ENCODE measurements at places on chromosomes 7 and 10.

DNA sequence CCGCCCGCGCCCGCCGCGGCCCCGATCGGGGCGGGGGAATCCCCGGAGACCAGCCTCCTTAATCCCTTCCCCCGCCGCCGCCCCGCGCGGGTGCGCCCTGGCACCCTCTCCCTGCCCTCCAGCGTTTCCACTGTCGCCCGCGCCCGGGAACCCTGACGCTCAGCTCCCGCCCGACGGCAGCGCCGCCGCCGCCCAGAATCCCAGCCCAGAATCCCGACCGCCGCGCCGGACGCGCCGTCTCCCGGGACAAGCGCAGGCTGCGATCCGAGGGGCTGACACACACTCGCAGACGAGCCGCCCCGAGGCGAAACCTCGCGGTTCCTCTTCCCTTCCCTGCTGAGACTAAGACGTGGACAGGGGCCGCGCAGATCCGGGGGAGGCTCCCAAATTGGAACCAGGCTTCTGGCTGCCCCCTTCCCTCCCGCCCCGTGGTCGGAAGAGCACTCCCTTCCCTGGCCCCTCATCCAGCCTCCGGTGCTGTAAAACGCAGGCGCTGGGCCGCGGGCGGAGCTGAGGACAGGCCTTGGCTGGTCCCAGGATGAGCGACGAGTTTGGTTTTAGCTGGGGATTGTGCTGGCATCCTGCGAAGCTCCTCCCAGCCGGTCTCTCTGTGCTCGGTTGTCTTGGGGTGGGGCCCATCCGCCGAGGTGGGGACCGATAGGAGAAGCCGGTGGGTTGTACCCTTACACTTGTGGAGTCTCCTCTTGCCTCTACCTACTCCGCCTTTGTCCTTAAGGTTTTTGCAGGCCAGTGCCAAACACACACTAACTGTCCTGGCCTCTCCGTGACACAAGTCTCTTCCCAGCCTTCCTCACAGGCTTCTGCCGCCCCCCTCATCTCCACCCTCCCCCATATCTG is 1.1 kb downstream of the MARVELD1 start:
- no peak for DNase-seq

DNA sequence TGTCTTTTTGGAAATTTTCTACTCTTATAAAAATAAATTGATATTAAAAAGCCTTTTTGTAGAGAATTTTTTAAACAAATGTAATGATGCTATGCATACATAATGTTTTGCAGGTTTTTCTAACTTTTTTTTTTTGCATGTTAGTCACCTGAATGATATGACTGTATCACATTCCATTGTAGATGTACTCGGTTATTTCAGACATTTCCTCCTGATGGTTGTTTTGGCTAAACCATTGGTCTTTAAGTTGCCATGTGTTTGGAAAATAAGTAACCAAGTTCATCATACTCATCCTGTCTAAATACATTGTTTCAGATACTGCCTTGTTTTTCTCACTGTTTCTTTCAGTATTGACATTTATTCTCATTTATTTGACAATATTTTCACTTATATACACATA is 25.8 kb downstream of the NHLRC2 start:
- no peak for DNase-seq

DNA sequence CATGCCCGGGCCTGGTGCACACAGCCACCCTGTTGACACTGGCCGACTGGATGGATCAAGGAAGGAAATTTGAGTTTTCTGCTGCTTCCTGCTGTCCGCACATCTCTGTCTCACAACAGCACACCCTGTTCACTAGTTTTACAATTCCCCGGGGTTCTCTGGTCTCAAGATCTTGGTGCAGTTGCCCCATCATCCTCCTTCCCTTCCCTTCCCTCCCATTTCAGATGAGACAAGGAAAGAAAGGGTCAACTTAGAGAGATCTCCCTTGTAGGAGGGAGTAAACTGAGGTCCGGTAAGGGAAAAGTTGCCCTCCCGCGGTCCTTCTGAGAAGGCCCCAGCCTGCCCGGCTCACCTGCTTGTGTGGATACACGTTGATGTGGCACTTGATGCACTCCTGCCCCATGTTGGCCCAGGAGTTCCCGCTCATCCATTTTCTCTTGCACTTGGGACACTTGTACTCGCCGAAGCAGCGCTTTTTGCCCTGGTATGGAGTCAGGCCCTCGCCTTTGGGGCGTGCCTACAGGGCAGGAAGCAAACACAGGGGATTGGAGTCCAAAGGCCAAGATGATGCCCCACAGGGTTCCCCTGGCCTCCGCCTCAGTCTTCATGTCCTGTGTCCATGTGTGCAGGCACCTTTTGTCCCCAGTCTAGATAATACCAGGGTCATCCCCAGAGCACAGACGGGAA is 46.8 kb downstream of the PPIF start:
- no peak for DNase-seq

DNA sequence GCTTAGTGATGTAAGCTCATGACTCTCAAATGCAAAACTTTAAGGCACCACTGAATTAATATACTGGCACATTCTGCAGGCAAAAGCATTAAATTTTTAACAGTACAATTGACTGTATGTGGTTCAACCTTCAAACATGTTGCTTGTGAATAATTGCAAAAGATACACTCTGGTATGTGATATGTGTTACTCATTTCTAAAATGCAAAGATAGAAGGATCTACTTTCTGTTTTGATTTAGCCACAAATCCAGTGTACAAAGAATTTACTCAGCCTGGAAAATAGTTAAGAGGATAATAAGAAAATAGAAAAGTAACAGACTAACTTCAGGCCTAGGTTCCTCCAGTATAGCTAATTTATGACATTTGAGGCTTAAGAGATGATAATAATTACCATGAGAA is 66.6 kb upstream of the NOBOX start:
- no peak for DNase-seq

DNA sequence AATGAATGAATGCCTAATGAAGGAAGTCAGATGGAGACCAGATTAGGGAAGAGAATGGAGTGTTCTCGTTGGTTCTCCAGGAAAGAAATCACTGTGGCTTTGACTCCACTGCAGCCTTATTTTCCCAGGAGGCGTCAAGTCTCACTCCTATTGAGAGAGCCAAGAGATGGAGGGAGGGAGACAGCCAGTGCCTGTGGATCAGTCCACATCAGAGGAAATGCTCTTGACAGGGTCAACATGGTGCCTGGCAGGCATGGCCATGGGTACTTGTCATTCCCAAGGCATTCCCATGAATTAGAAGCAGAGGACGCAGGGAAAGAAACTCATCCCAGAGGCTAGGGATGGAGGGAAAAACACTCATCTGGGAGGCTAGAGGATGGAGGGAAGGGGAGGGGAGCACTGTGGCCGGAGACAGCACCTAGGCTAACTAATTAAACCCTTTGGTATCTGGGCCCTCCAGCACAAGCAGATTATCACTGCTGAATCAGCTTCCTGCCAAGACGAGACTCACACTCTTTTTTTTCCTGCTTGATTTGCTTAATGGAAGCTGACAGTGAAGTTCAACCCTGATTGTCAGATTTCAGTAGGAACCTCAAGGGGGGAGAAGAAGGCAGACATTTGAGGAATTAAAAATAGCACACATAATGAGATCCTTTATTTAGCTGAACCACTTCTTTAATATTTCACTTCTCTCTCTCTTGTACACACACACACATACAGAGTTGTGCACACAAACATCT is 1233.2 kb upstream of the AUTS2 start:
- DNase-seq: no peak

- DNase-seq: no peak
Measured at GRCh38 chr7:120718361-120718760, 139.6 kb downstream of the TSPAN12 start.

- no peak for DNase-seq
Measured at GRCh38 chr7:104553074-104553473, 224.7 kb downstream of the LHFPL3 start.

GRCh38 chr7:139799586-139799985 is 21.8 kb upstream of the HIPK2 start:
- DNase-seq: no peak

GRCh38 chr10:110107430-110107829 is 99.6 kb downstream of the ADD3 start:
- no peak for DNase-seq

- no peak for DNase-seq
Measured at GRCh38 chr7:92613214-92613613, 23.0 kb upstream of the FAM133B start.

GRCh38 chr7:114956702-114957101 is 34.8 kb downstream of the MDFIC start:
- no peak for DNase-seq

DNA sequence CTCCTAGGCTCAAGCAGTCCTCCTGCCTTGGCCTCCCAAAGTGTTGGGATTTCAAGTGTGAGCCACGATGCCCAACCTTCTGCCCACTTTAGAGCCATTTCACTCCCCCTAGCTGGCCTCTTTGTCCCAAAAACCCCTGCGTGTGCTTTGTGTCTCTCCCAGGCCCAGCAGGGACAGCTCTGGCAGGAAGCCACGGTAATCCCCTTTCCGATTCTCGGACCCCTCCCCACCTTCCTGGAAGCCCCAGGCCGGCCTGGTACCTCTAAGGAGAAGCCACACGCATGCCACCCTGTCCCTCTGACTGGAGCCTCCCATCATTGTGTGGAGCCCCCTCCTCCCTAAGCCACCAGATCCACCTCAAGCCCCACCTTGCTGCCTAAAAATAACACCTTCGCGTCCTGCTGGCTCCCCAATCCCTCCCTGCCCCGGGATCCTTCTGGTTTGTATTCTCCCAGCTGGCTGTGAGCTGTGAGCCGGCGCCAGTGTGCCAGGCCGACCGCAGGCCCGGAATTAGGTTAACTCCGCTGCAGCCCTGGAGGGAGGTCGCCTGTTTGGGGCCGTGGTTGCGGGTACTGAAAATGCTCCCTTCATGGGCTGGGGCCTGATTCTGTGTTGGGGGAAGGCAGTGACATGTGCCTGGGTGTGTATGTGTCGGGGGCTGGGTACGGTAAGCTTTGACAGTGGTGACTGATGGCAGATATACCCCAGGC is 16.4 kb upstream of the SRRM3 start:
- no peak for DNase-seq

DNA sequence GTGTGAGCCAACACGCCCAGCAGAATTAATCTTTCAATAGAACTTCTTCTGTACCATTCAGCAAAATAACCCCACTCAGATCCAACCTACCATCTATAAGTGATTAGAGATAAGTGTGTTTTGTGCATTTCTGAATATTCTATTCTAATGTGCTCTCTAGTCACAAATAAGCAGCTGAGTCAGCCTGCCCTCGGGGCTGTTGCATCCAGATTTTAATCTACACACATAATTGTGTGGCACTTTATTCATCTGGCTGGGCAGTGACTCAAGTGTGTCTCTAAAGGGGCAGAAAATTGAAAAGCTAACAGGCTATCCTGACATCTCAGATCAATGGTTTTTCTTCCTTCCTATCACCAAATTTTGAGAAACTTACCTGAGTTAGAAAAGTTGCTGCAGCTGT is 60.3 kb downstream of the PRR15 start:
- no peak for DNase-seq

- DNase-seq: no peak
Measured at GRCh38 chr7:155840909-155841308, 28.6 kb upstream of the SHH start.

GRCh38 chr7:26292768-26293560 is 1.3 kb downstream of the SNX10 start:
- no peak for DNase-seq

DNA sequence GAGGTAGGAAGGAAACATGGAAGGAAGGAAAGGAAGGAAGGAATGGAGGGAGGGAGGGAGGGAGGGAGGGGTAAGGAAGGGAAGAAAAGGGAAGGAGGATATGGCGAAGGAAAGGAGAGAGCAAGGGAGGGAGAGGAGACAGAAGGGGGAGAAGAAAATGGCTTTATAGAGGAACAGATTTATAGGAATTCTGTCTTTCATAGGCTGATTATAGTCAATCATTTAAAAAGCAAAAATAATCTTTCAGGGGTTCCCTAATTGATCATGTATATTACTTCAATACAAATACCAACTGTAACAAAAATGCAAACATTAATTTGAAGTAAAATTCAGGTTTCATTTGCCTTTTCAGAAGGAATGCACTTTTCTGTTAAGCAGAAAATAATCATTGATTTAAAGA is 519.1 kb downstream of the MDFIC start:
- no peak for DNase-seq

DNA sequence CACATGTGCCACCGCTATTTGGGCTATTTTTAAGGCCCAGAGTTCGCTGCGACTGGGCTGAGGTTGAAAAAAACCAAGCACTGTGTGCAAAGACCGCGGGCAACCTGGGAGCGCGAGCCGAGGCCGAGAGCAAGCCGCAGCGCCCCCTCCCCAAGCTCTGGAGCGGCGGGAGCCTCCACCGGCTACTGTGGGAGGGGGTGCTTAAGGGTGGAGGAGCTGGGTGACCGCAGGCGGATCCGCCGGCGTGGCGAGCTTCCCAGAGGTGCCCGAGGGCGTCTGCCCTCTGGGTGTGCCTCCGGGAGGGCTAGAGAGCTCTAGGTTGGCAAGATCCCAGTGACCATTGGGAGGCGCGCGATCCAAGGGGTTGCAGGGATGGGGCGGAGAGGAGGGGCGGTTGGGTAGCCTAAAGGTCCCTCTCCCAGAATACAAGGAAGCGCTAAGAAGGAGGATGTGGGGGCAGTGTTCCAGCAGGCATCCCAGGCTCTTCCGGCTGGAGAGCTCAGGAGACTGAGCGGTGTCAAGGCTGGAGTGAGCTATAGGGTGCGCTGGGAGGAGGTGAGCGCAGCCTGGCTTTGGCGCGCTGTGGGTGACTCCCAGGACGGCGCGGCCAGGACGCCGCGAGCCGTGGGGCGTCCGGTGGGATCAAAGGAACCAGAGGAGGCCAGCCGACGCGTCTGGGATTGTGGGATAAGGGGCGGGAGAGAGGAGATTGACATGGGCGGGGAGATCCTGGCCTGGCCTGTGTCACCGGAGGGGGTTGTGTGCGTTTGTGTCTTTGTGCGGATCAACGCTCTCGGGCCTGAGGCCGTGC is 8.0 kb downstream of the DLX5 start:
- no peak for DNase-seq

DNA sequence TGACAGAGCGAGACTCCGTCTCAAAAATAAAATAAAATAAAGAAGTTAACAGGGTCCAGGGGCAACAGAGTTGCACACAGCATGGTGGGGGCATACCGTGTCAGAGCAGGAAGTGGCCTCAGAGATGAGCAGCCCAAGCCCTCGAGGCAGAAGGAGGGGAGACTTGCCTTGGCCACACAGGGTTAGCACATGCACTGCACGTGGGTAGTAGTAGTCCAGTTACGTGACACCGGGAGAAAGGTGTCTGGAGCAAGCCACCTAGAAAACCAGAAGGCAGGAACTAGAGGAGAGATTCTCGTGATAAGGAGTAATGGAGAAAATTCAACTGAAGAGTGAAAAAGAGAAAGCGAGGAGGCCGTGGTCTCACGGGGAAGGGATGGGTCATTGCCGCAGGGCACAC is 9.8 kb upstream of the DENND2A start:
- no peak for DNase-seq

- no peak for DNase-seq
Measured at GRCh38 chr10:7297094-7297493, 113.7 kb downstream of the SFMBT2 start.
